Kidney tubule cell (primary cell): ENCODE measurements at places on chromosomes 12 and 14.
A peak's percentile ranks its signal among the peaks of the same experiment; 100 is the strongest.

DNA sequence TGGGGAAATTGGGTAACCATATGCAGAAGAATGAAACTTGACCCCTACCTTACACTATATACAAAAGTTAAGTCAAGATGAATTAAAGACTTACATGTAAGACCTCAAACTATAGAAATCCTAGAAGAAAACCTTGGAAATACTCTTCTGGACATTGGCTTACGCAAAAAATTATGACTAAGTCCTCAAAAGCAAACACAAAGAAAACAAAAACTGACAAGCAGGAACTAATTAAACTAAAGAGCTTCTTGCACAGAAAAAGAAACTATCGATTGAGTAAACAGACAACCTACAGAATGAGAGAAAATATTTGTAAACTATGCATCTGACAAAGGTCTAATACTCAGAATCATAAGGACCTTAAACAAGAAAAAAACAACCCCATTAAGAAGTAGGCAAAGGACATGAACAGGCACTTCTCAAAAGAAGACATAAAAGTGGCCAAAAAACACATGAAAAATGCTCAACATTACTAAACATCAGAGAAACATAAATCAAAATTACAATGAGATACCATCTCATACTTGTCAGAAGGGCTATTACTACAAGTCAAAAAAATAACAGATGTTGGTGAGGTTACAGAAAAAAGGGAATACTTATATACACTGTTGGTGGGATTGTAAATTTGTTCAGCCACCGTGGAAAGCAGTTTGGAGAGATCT is 37.0 kb upstream of the CFAP54 start:
- DNase-seq = no peak

- peak; percentile 61 for DNase-seq
These were observed 594 bp downstream of the KRAS start for GRCh38 chr12:25249931-25250738.

DNA sequence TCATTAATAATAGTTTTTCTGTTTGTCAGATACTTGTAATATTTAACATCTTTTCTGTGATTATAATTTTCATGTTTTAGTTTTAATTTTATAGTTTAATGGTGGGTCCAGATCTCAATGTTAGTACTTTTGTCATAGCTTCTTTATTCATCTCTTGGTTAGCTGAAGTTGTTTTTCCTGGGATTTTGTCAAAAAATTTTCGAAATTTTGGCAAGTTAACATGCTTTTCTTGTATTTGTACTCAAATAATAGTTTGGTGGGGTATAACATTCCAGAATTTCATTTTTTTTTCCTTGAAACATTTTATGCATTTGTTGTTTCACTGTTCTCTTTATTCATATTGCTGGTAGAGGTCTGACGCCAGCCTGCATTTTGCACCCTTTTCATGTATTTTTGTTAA is 45.5 kb downstream of the KTN1 start:
- DNase-seq = no peak

- DNase-seq = no peak
These were observed 594.0 kb downstream of the KCNH5 start for GRCh38 chr14:62451221-62451620.

DNA sequence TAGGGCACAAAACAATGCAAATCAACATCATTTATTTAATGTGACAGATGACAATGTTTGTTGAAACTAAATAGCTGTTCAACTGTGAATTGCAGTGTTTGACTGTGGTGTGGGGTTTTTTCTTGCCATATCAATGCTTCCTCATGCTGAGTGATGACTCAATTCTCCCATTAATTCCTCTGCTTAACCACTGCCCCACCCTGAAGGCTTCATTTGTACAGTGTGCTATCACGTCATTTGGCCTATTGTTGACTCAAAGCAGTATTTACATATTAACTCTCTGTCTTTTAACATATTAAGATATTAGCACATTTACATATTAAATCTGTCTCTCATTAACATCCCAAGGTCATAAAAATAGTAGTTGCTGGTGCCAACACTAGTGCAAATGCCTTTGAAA is 164.8 kb upstream of the NRXN3 start:
- DNase-seq = peak; percentile 92

DNA sequence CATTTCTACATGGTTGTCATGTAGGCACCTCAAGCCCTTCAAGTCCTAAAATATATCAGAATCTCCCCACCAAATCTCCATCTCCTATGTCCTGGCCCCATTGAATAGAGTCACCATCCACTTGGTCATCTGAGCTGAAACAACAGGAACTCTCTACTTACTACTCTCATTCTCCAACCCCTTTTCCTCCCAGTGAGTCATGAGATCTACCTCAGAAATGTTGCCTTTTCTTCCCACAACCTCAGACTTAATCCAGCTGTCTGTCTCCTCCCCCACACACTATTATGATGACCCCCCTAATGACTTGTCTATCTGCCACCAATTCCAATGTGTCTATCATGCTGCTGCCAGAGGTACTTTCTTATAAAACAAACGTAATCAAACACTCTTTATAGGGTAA is 72.3 kb upstream of the TMEM263 start:
- peak; percentile 40 for DNase-seq

GRCh38 chr12:19659501-19659900 is 220.2 kb downstream of the AEBP2 start:
- no peak for DNase-seq

GRCh38 chr14:53871011-53871410 is 85.6 kb downstream of the BMP4 start:
- DNase-seq = no peak

GRCh38 chr12:111431772-111432171 is 26.0 kb downstream of the SH2B3 start:
- DNase-seq = no peak

GRCh38 chr14:87312894-87313205 is 680.1 kb downstream of the GALC start:
- no peak for DNase-seq

- no peak for DNase-seq
These were observed 188.0 kb upstream of the MDGA2 start for GRCh38 chr14:47863441-47863840.

DNA sequence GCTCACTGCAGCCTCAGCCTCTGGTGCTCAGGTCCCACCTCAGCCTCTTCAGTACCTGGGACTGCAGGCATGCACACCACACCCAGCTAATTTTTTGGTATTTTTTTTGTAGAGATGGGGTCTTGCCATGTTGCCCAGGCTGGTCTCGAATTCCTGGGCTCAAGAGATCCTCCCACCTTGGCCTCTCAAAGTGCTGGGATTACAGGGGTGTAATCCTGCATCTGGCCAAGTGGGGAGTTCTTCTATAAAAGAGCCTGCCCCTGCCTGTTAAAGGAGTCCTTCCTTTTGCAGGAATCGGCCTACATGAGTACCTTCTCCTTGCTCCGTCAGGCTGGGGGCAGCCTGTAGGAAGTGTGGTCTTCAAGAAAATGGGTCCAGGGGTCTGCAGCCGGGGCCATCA is 54.1 kb upstream of the RASSF3 start:
- no peak for DNase-seq

GRCh38 chr12:113524495-113524894 is 52.8 kb upstream of the LHX5 start:
- DNase-seq = no peak

DNA sequence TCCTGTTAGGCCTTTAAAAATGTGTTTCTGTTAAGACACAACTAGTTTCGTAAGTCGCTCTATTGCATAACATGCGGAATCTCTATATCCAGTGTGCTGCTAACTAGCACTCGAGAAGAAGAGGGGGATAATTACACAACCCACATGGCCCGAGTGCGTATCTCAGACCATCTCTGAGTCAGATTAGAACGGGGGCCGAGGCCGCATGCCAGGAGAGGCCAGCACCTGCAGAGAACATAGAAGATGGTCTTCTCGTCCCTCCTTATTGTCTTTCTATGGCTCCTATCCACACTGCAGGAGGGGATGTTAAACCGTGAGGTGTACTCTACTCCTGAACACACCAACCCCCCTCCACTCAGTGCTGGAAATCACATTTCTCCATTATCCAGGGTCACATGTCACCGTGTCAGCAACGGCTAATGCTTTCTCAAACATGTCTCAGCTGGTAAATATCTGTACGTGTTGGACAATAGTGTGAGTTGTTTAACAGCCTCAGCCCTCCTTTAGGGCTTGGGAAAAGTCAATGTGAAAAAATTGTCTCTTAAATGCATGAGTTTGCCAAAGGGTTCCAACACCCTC is 56.3 kb downstream of the CCDC88C start:
- DNase-seq = no peak

DNA sequence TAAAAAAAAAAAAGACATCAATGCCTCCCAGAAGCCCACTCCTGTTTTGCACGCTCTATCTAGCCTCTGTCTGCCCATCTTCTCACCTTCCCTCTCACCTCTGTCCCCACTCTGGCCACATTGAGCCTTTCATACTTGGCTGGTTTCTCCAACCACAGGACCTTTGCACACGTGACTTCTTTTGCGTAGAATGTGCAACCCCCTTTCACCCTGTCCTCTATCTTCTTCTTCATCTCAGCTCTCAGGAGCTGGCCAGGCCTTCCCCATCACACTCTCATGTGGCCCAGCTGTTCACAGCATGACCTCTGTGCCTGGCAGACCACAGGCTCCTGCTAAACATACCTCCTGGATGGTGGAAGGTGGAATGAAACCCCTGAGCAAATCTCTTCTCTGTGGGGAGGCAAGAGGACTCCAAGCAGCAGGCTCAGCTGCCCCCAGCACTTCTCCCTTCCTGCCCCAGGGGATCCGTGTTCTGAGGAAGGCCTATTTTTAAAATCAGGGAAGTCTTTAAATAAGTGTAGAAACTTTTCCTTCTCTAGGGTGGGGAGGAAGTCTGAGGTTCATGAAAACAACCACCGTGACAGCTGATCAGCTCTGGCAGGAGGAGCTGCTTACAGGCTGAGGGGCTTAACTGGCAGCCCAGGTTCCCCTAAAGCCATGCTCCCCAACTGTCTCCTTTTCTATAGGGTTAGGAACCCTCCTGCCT is 11.6 kb downstream of the HVCN1 start:
- no peak for DNase-seq

DNA sequence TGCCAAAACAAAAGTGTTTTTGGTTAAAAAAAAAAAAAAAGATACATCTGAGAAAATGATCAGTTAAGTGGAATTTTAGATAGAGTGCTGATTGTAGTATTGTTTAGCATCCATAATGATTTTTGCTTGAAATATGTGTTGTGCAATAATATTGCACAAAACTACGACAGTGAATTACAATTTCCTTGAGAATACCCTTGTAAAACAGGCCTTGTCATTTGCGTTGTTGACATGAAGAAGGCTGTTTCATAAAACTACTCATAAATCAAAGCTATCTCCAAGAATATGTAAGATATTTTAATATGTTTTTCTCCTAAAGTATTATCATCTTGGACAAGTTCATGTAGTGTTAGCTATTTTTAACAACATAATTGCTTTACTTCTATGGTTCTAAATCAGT is 1077.0 kb downstream of the LRFN5 start:
- DNase-seq = no peak

DNA sequence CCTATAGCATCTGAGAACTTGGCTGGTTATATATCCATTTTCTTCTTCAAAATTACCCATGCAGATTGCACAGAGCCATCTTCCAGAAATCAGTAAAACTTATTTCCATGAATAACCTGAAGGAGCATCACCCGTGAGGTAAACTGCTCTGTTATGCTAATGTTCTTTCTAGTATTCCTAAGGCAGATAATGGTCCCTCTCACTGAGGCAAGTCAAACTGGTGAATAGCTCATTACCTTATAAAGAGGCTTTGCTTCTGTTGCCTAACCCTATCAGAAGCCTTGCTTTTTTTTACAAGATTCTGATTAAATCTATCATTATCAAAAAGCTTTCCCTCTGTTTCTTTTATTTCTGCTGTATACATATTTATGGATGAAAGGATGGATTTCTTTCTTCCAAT is 307.6 kb upstream of the FLRT2 start:
- DNase-seq = no peak

GRCh38 chr12:69150083-69150795 is 89.1 kb upstream of the CPSF6 start:
- DNase-seq = no peak

DNA sequence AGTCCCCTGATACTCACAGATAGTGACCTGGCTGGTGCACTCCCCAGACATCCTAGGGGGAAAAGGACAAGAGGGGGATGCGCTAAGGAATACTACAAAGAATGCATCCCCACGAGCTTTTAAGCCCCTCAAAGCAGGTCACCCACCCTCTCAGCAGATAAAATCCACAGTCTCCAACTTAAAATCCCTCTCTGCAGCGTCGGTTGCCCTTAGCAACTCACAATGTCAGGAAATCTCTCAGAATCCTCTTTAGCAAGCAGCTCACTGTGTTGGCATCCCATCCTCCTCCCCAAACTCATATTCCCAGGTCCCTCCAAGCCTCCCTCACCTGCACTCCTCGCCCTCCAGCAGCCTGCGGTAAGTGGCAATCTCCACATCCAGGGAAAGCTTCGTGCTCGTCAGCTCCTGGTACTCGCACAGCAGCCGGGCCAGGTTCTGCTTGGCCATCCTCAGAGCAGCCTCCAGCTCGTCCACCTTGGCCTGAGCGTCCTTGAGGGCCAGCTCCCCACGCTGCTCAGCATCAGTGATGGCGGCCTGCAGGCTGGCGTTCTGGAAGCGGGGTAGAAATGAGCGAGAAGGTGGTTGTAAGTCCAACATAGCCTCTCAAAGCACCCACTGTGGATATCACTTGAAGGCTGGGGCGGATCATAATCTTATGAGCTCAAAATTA is 5.5 kb upstream of the KRT79 start:
- no peak for DNase-seq

- DNase-seq = no peak
These were observed 10.3 kb downstream of the CCDC175 start for GRCh38 chr14:59566296-59566695.

- DNase-seq = no peak
These were observed 1297.3 kb downstream of the AACS start for GRCh38 chr12:126362493-126362892.

DNA sequence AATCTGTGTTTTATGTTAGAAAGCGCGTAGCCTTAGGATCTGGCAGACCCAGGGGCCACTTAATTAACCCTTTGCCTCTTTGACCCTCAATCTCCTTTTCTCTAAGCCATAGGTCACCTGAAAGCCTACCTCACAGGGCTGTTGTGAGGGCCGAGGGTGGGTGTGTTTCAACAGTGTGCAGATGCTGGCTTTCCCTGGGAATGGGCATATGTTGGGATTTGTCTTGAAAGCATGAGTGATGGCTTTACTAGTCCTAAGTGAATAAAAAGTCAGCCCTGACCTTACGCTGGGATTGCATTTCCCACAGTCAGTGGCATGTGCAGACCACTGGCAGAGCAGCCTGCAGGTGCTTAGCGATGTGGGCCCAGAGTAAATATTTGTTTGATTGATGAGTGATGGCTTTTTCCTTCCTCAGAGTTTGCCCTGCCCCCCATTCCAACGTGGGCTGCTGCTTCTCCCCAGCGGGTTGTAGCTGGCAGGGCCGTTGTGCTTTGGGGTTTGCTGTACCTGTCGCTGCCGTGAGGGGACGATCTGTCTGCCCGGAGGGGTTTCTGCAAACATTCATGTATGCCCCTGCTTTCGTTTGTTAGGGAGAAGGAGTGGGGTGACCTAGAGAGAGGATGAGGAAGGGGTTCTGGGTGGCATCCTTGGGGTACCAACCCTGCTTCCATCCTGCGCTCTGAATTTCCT is 31.5 kb downstream of the MEG3 start:
- DNase-seq = no peak
